ENCODE measurements at places on chromosomes 5 and 9.

DNA sequence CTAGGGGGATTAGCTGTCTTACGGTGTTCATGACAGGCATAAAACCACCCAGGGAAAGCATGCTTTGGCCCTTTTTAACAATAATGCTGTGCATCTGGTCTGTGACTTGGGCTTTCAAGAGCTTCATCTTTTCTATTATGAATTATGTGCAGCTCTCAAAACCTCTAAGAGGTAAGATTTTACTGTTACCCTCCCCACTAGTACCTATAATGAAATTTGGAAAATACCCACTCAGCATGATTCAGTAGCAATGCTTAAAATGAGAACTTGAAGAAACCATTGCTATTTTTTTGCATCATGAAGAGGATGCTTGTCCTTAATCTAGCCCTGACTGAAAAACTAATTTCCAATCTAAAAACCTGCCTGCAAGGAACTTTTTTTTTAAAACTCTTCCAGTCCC lies 5.8 kb upstream of the LHFPL2 start:
- DNase-seq: no peak

DNA sequence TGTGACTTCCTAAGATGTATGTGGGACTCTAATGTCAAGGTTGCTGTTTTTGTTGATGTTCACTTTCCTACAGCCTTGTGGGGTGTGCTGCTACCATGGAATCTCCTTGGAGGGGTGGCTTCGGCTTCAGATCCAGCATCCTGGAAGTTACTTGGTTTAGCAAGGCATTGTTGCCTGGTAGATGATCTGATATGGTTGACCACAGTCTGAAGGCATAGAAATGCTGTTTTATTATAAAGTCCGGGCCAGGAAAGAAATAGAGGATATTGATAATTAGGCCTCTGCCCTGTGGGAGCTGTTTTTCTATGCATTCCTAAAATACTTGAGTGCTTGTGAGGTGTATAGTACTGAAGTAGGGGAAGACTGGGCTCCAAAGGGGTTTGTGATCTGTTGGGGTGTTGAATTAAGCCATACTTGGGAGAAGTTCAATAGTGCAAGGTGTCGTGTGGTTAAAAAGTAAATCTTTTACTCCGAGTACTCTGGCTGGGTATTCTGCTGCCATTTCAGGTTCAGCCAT lies 27.3 kb upstream of the CREBRF start:
- DNase-seq: no peak

- no peak for DNase-seq
Observed at GRCh38 chr5:98200726-98201541, 572.5 kb upstream of the RGMB start.

DNA sequence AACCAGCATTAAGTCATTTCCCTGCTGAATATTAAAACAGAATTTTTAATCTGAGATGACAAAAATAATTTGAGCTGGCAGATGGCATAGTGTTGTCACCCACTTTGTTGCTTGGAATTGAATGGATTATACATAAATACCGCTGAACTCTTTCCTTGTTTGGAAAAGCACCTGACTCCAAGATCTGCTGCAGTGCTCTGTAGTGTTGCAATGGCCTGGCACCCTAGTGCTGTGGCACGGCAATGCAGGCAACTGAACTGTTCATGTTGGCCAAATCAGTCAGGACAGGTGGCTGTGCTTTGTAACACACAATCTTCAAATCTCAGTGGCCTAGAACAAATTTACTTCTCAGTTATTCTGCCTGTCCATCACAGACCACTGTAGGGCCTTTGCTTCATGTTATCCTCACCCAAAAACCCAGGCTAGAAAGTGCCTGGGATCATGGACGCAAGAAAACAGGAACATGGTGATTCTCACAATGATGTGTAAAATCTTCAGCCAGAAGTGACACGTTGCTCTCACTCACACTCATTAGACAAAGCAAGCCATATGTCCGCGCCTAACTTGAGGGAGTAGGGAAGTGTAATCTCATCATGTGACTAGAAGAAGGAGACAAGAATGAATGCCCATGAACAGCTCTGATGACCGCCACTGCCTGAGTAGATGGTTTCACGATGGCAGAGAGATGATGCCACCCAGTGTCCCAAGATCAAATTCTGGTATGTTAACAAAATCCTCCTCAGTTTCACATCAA lies 191.9 kb upstream of the PUM3 start:
- no peak for DNase-seq

DNA sequence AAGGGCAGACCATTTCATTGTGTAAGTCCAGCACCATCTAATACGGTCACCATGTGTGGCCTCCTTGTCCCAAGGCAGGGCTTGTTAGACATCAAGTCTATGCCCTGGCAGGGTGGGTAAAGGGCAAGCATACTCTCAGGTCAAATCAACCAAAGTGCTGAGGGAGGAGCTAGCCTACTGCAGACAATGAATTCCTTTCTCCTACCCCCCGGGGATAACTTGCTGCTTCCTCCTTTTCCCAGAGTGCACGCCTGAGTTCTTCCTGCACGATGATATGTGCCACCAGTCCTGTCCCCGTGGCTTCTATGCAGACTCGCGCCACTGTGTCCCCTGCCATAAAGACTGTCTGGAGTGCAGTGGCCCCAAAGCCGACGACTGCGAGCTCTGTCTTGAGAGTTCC lies 71.4 kb downstream of the RFK start:
- no peak for DNase-seq

- DNase-seq: no peak
Observed at GRCh38 chr9:8917956-8918739, 1118.6 kb upstream of the DMAC1 start.

- no peak for DNase-seq
Observed at GRCh38 chr5:54272746-54273145, 37.6 kb downstream of the ARL15 start.

- DNase-seq: no peak
Observed at GRCh38 chr9:24828687-24829086, 283.0 kb upstream of the IZUMO3 start.

- DNase-seq: no peak
Observed at GRCh38 chr9:80156756-80157472, 585.1 kb downstream of the TLE4 start.

DNA sequence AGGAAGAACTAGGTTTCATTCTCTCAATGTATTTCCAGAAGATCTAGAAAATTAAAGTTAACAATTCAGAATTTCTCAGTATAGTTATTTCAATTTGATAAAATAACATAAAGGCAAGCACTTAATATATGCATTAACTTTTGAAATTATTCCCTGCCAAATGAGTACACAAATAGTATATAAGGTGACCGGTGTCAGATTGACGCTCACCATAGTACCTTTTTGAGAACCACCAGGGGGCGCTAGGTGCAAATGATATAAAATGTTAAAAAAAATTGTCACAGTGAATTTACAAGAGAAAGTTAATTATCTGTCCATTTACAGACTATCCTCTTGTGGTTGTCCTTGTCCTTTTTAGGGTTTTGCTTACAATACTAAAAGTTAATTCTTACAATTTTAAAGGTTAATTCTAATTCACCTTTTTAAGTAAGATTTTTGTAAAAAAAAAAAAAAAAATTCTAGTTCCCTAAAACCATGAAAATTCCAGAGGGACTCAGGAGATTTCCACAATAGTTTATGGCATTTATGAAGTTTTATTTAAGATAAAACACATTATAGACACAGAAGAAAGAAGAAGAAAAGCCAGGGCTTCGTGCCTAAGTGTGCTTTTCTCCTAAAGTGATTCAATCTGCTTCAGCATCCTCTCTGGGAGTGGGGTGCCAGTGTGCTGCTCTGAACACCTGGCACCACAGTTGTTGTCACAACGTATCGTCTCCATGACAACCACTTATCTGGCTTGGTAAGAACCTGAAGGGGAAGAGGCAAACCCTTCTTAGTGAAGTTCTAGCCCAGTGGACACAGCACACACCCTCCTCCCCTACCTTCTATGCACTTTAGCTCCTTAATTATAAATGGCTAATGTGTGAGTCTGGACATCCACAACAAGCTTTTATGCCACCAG lies 1.7 kb downstream of the ADAMTS16 start:
- DNase-seq: no peak

DNA sequence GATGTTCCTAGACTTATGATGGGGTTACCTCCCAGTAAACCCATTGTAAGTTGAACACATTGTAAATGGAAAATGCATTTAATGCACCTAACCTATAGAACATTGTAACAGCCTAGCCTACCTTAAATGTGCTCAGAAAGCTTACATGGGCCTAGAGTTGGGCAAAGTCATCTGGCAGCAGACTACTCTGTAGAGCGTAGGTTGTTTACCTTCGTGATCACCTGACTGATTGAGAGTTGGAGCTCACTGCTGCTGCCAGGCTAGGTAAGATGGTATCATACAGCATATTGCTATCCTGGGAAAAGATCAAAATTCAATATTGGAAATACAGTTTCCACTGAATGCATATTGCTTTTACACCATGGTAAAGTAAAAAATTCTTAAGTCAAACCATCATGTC lies 95.4 kb downstream of the HTR4 start:
- DNase-seq: no peak

DNA sequence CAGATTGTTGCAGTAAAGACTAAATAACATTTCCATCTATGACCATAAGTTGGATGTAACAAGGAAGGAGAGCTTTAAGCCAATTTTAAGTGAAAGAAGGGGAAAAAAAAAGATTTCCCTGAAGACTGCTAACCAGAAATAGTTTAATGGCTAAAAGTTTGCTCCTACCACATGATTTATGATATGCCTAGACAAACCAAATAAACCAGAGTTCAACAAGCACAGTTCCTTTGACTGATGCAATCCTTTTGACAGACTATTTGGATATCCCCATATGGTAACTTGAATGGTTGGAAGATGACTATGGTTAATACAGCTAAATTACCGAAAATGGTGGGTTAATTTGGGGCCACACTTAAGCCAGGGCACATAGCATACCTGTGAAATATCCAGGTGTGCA lies 338.5 kb downstream of the CETN3 start:
- DNase-seq: no peak

GRCh38 chr5:68372161-68372560 lies 156.6 kb downstream of the PIK3R1 start:
- DNase-seq: no peak

DNA sequence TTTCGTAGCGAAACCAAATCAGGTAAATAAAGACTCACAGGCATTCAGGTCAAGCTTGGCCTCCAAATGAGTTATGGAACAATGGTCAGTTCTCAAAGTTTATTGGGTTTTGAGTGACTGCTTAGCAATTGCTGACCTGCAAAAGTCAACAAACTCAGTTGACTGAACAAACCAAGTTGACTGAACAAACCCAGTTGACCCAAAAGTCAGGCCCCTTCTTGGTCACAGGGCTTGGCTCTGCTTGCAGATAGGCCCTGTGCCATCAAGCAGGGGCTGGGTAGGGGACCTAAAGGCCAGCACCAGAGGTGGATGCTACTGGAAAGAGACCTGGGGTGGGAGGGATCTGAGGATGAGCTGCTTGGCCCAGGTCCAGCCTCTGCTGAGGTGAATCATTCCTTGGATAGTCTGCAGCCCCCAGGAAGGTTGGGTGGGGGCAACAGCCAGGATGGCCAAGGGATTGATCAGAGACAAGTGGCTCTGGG lies 64.6 kb downstream of the GADD45G start:
- no peak for DNase-seq

DNA sequence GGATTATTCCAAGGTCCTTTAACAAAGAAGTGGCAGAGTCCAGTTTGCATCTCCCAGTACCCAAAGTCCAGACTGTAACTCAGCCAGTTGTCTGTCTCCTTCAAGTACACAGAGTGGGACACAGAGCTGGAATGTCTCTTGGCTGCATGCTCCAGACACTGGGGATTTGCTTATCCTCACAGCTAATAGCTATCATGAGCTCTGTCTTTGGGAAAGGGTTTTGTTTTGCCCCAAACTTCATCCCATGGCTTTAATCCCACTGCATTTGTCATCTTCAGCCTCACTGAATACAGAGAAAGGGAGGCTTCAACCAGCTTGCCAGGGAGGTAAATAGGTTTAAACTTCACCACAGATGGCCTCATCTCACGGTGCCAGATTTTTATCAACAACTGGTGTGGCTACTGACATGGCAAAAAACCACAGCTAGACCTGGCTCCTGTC lies 412.2 kb upstream of the SLC24A2 start:
- DNase-seq: no peak

- no peak for DNase-seq
Observed at GRCh38 chr5:16810208-16810854, 125.8 kb downstream of the MYO10 start.

GRCh38 chr5:147434049-147434448 lies 75.8 kb downstream of the DPYSL3 start:
- no peak for DNase-seq

DNA sequence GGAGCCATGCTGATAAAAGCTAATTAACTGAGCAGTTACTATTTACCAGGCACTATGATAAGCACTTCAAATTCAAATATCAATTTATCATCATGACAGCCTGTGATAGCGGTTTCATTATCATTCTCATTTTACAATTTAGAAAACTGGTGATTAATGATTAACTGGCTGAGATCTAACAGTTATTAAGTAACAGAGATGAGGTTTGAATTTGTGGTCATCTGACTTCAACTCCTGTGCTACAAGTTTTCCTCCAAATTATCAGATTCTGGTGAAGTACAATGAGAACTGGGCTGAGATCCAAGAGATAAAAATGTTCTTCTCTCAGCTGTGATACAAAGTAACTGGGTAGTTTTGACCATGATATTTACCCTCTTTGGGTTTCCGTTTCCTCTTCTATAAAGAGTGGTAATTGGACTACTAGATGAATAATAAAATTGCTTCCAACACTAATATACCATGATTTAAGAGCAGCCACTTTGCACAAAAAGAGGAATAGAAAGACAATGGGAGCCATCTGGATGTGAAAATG lies 74.5 kb upstream of the CCNG1 start:
- DNase-seq: no peak

DNA sequence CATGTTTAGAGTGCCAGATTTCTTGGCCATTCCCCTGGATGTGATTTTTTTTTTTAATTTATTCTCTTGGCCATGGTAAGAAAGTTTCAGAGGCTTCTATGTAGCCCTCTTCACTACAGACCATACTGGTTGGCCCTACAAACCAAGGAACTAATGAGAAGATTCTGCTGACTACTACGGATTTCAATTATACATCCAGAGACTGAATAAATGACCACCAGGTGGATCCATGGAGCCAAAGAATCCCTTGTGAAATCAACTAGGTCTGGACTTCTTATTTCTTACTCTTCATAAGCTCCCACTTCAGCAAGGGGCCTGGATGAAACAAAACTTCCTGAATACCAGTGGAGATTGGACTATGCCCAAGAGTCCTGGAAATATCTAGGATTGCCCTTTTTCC lies 27.6 kb downstream of the ZNF622 start:
- DNase-seq: no peak

GRCh38 chr9:89382026-89382986 lies 64.0 kb downstream of the SECISBP2 start:
- no peak for DNase-seq

DNA sequence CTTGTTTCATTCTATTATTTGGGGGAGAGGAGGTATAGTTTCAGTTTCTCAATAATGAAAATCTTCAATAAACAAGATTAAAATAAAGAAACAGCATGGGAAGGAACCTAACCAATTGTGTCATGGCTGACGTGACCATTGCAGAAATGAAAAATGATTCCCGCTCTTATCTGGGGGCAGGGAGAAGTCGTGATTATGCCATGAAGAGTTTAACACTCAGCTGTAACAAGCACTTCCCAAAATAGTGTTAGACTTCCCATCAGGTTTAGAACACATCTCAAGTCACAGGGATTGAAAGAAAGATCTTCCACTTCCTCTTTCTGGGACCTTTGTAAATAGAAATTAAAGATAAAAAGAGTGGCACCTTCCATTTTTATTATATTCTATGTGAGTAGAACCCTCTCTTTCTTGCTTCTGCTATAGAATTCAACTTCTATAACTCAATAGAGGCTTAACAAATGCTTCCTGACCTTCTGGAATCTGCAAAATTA lies 122.2 kb downstream of the TRPM6 start:
- DNase-seq: no peak

- DNase-seq: no peak
Observed at GRCh38 chr9:90114641-90115425, 510.0 kb downstream of the GADD45G start.

Measured in stimulated activated CD4-positive, alpha-beta T cell treated with anti-CD3 and anti-CD28 coated beads, Interleukin-15, amount 100 ng/mL, for 1 hour (primary cell).